ENCODE measurements at places on chromosomes 7 and 10.
A peak's percentile ranks its signal among the peaks of the same experiment; 100 is the strongest.

GRCh38 chr7:140315498-140316164 is 82.7 kb downstream of the SLC37A3 start:
- DNase-seq: no peak

- DNase-seq: no peak
Measured at GRCh38 chr7:122430710-122431109, 126.2 kb upstream of the FEZF1 start.

- DNase-seq: no peak
Measured at GRCh38 chr7:5337047-5337446, 54.3 kb downstream of the SLC29A4 start.

GRCh38 chr7:155644971-155645509 is 579 bp downstream of the RBM33 start:
- peak; percentile 72 for DNase-seq

DNA sequence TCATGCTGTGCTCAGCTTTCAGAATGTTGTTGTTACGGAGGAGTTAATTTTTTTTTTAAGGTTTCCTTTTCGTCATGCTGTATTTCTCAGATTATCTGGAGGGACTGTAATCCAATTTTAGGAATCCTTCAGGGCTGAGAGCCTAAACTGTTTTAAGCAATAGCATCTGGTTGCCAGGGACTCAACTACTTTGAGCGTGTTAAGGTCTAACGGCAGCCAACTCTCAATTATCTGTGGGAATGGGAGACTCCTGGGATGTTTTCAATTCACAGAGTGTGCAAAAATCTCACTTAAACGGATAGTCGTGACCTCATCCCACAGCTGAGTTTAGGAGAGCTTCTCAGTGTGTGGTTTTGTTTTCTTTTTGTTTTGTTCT is 291.7 kb downstream of the AUTS2 start:
- DNase-seq: peak; percentile 21

GRCh38 chr10:131002031-131002861 is 309.3 kb downstream of the TCERG1L start:
- no peak for DNase-seq

DNA sequence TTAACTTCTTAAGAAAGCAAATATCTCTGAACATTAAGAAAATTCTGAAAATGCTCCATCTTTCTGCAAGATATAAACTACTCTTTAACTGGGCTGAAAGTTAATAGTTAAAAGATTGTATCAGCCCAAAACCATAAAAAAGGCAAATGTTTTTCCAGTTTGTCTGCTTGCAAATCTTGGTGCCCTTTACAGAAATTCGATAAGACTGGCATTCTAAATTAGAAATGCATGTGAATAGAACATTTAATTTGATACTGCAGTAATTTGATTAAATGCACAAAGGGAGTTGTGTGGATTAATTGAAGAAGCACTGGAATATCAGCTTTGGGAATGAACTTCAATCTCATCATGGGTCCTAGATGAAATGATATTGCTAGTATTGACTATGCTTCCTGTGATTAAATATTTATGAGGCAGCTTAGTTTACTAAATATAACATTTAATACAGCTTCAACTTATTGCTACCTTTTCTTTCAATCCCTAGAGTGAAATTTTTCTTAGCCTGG is 78.4 kb downstream of the IQUB start:
- no peak for DNase-seq

DNA sequence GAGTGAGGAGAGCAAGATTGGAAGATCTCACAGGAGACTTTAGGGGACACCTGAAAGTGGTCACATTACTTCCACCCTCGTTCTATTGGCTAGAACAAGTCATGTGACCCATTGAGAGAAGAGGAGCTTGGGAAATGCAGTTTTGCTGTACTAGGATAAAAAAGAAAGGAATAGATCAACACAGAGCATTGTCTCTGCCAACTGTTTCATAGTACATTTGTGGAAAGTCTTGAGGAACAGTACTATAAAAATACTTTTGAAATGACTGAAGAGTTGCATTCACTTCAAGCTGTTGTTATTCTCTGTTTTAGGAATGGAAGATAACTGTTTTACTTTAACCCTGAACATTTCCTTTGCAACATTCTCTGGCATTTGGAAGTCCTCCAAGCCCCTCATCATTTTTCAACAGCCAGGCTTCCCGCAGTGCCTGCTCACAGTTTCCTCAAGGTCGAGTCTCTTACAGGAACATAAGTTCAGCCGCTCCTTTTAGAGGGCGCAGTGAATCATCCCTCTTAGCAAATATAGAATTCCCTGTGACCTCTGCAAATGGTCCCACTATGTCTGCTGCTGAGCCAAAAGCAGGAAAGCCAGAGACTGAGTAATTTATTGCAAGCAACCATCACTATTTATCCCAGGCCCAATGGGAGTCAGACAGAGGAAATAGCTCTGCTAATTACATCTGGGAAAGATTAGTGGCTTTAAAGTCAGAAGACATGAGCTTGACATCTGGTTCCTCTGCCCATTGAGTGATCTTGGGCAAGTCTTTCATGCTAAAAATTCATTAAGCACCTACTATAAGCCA is 40.7 kb downstream of the MRPL32 start:
- no peak for DNase-seq

DNA sequence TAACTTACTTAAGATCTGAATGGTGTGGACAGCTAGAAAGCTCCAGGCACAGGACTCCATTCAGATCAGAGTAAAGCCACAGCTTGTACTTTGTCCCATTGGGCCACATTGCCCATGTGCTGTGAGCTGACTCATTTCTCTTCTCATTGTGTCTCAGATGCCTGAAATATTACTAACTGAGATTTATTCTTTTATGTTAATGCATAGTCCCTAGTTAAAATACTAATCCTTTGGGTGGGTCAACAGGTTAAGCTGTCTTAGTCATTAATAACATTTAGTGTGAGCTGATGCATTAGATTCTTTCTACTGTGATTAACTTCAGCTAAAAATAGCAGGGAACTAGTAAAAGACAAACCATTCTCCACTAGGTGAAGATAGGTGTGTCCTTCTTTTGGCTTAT is 104.7 kb upstream of the ARMC3 start:
- DNase-seq: no peak

- DNase-seq: no peak
Measured at GRCh38 chr10:11603741-11604140, 7.7 kb downstream of the USP6NL start.

GRCh38 chr7:123537026-123537642 is 2.7 kb upstream of the IQUB start:
- peak; percentile 61 for DNase-seq

DNA sequence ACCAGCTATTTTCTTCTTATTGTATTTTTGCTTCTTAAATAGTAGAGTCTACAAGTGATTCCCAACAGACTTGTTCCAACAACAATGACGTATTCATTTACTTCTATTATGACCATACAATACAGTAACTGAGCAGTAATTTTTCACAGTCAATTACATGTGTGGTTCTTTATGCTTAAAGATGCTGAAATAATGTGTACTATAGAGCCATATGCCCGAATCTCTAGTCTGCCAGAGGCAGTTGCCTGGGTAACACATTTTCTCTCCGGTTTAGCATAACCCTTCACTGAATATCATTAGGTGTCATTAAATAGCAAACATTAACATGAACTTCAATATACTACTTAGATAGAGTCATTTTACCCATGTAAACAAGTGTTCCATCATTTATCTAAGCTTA is 75.0 kb downstream of the SLC25A13 start:
- DNase-seq: no peak

DNA sequence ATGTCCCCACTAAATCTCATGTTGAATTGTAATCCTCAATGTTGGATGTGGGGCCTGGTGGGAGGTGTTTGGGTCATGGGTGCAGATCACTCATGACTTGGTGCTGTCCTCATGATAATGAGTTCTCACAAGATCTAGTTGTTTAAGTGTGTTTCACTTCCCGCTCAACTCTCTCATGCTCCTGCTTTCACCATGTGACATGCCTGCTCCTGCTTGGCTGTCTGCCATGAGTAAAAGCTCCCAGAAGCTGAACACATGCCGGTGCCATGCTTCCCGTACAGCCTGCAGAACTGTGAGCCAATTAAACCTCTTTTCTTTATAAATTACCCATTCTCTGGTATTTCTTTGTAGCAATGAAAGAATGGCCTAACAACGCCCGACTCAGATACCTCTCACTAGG is 6.2 kb upstream of the PSTK start:
- no peak for DNase-seq

GRCh38 chr10:114359041-114359952 is 45.0 kb downstream of the AFAP1L2 start:
- DNase-seq: no peak

GRCh38 chr10:78931321-78932053 is 137.3 kb upstream of the ZMIZ1 start:
- no peak for DNase-seq

GRCh38 chr7:14859267-14859666 is 43.3 kb downstream of the DGKB start:
- DNase-seq: no peak

DNA sequence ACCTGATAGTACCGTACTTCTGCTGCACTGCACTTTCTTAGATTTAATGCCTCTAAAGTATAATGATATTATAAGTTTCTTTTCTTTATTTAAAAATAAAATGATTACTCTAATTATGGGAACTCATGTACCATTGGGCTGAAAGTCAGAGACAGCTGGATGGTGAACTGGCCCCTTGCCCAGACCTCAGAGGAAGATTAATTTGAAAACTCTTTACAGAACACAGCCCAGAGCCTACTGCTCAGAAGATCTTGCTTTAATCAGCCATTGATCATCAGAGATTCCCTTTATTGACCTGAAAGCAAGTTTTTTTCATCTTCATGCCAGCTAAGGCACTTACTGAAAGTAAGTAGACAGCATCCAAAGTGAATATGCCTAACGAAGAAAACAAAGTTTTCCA is 341.7 kb downstream of the GFRA1 start:
- DNase-seq: no peak

GRCh38 chr7:132402751-132403245 is 173.5 kb downstream of the PLXNA4 start:
- DNase-seq: no peak

- DNase-seq: no peak
Measured at GRCh38 chr10:100882671-100883311, 30.0 kb upstream of the SLF2 start.

- no peak for DNase-seq
Measured at GRCh38 chr7:71633551-71634008, 501.6 kb downstream of the GALNT17 start.

DNA sequence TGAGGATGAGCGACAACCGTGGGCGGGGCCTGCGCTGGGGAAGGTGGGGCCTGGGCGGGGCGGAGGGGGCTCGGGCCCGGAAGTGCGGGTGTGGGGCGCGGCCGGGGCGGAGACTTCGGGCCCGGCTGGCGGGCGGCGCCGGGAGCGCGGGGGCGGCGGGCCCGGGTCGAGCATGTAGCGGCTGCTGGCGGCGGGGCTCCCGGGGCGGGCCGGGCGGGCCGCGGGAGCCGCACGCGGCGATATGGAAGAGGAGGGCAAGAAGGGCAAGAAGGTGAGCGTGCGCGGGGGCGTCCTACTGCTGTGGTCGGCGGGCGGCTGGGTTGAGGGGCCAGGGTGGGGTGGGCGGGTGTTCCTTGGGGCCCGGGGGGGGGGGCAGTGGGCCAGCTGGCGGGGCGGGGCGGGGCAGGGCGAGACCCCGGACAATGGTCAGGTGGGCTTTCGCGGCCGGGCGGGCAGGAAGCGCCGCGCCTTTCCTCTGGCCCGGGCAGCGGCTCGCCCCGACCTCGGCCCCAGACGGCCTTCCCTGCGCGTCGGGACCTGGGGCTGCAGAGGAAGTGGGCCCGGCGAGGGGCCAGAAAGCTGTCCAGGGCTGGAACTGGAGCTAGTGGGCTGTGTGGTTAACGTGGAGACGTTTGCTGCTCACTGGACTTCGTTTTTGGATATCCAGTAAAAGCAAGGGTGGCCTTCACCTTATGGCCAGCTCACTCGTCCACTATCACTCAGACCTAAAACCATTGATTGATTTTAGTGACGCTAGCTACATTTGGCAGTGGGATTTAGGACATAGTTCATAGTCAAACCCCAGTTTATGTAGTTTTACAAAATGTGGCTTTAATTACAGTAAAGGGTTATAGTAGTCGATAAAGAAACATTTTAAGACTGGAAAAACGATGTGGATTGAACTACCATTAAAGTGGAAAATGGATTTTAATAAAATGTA is at the start of gene CCM2:
Gene CCM2 (plus strand): TSS at position 109 of the 940 bp plus-strand sequence. CDS start 133 bp downstream, at position 242.
- DNase-seq: peak; percentile 35

- no peak for DNase-seq
Measured at GRCh38 chr7:107907790-107908189, 16.8 kb downstream of the DLD start.

DNA sequence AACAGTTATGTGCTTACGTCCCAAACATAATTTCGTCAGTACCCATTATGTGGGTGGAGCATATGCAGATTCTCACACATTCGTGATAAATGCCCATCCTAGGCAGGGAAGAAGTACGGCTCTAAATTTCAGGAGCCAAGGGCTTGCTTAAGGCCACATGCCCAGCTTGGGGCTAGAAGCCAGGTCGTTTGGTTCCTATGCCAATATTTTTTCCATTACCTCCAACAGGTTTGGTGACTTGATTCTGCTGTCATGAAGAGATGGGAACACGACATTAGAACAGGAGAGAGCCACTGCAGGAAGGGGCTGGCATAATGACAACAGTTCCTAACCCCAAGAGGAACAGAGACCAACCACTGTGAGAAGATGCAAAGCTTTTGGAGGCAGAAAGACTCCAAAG is 85.1 kb downstream of the HIPK2 start:
- no peak for DNase-seq

DNA sequence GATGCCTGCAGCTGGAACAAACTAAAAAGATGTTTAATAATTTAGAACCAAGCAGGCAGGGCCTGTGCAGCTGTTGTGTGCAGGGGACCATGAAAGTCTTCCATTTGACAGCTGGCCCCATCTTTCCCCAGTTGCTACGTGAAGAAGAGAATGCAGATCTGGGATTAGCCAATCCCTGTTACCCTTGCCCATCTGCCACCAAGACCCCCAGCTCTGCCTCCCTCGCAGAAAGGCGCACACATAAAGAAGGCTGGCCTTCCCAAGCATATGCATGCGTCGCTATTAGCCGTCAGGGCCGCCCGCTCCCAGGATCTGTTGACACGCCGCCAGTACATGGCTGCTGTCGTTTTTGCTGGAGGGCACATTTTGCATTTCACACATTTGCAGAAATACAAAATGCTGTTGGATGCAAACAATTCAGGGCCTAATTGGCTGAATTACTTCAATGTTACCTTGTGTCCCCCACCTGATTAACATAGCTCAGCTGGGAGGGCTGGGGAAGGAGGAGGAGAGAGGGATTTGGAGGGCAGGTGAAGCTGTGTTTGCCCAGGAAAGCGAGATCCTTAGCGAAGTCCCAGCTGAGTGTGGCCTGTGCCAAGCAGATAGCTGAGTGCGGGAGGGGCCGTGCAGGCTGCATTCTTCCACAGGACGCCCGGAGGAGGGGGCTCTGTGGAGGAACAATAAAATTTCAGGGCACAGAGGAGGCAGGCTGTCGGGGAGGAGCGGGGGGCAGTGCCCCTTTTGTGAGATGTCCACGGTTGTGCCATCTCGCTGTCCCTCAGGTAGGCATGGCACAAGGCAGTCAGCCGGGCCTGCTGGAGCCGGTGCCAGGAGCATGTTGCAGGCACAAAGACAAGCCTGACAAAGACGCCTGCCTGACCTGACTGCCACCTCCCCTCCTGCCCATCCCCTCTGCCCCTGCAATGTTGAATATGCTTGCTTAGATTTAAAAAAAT is 443.0 kb upstream of the MKI67 start:
- DNase-seq: no peak
